Activated T-cell treated with anti-CD3 and anti-CD28 coated beads, Interleukin-2, amount 50 U/mL, for 4 hours (primary cell): ENCODE measurements at places on chromosomes 3 and 15. TPM values are rescaled to one million over a fixed set of nuclear protein-coding genes. Genes with fewer than 3 reads are reported as not detected.

DNA sequence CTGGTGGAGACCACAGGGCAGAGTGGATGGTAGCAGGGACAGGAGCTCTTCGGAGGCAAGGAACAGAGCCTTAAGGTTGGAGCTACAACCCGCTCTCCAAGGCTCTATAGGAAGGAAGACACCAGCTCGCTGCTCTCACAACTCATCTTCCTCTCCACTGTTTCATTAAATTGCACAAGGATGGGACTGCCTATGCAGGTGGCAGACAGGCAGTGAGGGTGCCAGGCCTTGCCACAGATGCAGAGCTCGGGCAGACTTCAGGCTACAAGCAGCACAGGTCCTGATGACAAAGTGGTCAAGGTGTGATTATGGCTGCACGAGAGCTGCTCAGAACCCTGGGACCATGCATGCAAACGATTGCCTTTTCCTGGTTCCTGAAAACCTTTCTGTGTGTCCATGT lies 144.6 kb downstream of the FOXP1 start:
- no peak for DNase-seq

Gene RTP4
- total RNA-seq: 1.5 TPM

DNA sequence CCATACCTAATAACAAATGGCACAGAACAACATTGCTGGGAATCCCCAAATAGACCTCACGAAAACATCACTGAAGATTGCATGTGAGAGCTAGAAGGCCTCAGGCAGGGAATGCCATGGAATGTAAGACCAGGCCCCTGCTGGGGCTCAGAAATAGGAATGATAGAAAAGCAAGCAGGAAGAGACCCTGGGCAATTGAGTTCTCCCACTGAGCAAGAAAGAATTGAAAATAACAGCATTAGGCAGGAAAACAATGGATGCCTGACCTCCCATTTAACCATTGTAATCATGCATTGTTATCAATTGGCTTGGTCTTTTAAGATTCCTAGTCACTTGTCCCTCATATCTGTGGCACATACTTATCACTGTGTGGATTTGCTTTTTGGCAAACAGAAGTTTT lies 581.6 kb downstream of the FHIT start:
- no peak for DNase-seq

DNA sequence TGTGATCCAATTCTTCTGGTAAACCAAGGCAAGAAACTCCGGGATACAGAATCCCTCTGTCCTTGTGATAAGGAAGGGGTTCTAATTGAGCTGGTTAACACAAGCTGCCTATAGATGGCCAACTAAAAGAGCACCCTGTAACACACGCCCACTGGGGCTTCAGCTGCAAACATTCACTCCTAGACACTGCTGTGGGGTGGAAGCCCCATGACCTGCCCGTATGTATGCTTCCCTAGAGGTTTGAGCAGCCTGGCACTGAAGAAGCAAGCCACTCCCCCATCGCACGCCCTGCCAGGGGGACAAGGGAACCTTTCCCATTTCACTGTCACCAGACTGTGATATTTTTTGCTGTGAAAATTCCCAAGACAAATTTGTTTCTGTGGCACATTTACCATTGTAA lies 516.9 kb upstream of the GOLIM4 start:
- DNase-seq: no peak

Gene GABRA5
- not detected for total RNA-seq

DNA sequence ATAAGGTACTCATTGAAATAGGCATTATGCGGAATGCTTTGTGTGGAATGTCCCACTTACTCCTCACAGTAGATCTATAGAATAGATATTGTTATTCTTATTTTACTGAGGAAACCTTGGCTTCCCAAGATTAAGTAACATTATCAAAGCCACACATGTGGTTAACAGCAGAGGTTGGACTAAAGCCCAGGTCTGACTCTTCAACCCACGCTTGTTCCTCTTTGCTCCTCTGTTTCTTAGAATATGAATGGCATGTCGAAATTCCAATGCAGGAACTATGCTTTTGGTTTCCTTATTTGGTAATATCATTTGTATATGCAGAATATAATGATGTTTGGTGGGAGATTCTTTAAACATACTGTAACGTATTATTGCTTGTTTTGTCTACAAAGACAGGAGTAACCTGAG lies 818.8 kb upstream of the LMCD1 start:
- DNase-seq: no peak
